Cerebellum (tissue), 4 donors: ENCODE measurements at places on chromosomes 6 and 20.
A peak's percentile ranks its signal among the peaks of the same experiment; 100 is the strongest.

DNA sequence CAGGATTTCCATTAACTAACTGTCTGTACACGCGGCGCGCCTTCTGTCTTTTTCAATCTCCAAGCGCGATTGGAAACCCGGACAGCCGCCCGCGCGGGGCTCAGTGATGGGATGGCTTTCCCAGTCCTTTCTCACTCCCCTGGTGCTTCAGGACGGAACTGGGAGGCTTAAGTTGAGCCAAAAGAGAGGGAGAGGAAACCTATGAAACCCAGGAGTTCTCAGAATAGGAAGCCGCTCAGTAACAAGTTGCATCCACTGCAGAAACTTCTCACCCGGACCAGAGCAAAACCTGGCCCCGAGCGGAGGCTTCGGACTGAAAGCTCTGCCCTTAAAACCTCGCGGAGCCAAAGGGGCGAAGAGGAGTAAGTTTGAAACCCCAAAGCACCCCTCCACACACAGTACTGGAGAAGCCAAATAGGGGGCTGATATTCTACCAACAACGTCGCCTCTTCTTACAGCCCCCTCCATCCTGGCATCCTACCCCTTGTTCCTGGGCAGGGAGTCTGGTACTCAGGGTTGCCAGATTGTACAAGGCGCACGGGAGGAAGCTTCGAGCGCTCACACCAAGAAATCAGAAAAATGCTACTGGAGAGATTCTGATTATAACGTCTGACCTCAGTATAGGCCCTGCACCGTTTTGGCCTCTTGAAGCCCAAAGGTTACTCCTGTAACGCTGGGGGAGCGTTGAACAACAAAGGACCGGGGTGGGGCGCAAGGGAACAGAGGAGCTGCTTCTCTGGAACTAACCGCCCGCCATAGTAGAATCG lies 906 bp upstream of the COL12A1 start:
- DNase-seq: no peak

DNA sequence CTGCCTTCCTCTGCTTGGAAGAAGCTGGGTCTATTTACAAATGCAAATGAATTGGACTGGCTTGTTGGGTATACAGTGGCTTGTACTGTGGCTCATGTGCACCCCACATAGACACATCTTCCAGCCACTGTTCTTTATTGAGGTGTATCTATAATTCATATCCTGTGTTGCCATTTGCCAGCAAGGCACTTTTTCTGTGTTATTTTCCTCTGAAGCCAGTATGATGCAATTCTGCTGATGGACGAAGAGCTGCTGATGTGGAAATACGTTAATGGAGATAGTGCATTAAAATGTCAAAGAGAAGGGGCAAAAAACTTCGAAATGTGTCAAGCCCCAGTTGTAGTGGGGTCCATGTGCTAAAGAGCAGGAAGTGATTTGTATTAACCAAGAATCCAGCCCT lies 167.5 kb downstream of the TMEM242 start:
- DNase-seq: no peak

DNA sequence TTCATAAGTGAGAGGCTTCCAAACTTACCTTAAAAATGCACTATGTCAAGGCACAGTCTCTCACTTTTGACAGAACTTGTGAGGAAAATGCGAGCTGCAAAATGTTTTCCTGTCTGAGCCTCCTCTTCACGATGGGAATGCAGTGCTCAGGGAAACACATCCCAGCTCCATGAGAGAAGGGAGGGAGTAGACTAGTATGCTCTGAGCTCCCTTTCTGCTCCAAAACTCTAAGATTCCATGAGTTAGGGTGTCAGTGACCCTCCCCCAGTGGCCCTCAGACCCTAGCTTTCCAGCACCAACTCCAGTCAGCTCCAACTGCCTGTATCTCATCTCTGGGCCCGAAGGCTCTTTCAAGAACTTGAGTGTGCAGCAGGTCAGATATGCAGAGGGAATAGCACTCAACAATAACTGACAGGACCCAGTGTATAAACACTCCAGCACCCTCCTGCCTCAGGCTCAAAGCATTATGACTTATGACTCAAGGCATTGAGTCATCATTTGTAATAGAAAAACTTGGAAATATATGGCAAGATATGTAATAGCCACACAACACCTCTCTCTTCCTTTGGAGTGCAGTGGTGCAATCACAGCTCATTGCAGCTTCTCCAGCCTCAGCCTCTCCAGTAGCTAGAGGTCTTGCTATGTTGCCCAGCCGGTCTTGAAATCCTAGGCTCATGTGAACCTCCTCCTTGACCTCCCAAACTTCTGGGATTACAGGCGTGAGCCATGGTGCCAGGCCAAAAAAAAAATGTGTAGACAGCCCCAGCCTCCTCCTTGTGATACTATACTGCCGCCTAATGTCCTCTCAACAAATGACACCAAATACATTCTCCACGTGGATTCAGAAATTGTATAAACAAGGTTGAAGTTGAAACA lies 16.7 kb upstream of the ENTPD6 start:
- DNase-seq: peak; percentile 71

DNA sequence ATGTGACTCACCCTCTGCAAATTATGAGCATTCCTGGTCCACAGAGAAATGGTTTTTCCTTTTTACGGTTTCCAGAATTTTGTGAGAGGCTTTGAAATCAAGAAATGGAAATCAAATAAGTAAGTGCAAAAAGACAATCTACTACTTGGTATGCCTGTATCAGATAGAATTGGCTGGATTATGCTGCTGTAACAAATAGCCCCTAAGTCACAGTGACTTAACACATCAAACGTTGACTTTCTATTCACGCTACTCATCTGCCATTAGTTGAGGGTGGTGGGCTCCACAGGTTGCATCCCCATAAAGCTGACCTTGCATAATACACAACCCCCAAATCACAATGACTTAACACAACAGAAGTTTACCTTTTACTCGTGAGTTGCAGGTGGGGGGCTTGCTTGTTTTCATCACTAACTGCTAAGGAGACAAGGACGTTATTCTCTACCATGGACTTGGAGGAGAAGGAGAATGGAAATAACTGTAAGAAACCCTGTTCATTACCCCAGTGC lies 44.4 kb downstream of the TSHZ2 start:
- no peak for DNase-seq

DNA sequence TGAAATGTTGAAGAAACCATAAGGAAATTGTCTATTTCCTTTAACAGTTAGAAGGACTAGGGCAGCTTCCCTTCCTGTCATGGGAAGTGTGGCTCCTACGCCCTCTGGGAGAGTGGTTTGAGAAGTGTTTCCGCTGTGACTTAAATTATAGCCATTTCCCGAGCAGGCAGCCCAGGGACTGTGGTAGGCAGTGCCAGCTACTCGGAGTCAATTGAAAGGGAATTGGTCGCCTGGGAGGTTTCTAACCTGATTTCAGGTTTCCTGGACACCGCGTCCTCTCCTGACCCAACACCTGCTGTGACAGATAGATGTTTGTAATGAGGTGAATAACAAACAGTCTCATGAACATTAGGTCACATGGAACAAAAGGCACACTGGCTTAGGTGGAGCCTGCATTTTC lies 256.1 kb upstream of the PLCB4 start:
- DNase-seq: peak; percentile 43

- DNase-seq: no peak
Measured at GRCh38 chr6:38957426-38957825, 91.2 kb upstream of the GLP1R start.

- no peak for DNase-seq
Measured at GRCh38 chr6:87683890-87684289, 18.1 kb downstream of the AKIRIN2 start.

DNA sequence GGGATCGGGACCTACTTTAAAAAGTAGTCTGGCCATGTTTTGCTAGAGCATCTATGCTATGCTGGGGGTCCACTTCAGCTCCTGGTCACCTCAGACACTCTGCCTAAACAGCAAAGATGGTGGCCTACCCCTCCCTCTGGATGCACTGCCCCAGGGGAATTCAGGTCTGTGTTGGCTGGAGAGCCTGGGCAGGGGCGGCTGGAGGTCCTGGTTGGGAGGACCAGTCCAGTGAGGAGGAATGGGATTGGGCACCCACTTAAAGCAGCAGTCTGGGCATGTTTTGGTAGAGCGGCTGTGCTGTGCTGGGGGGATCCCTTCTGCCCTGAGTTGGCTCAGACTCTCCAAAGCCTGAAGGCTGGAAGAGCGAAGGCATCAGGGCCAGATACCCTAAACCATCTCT lies 23.2 kb upstream of the TCF21 start:
- no peak for DNase-seq

DNA sequence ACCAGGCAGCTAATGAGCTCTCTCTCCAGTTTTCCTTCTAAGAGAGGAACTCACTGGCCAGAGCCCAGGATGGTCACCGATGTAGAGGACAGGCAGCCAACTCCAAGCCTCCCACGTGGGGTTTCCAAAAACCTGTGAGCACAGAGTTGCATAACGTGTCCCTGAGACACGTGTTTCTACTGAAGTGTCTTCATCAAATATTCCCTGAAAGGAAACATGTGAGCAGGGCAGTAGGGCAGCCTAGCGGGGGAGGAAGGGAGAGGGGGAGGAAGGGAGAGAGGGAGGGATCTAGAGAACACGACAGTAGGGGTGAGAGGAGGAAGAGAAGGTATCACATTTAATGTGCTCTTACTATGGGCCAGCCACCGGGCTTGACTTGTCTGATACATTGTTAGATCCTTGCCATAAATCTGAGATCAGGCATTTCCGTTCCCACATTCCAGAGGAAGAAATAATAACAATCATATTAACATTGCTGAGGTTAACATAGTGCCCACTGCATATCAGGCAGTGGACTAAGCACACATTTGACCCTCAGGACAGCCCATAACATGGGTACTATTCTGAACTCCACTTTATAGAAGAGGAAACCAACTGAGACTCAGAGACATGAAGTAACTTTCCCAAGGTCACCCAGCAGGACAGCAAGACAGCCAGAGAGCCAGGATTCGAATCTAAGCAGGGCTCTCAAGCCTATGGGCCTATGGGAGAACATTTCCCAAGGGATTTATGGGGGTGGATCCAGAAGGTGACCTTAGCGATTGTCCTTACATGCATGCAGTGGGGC lies 4.5 kb upstream of the SYS1 start:
- peak; percentile 89 for DNase-seq
